ENCODE measurements at places on chromosomes 4 and X. TPM values are rescaled to one million over a fixed set of nuclear protein-coding genes. Genes with fewer than 3 reads are reported as not detected.

- DNase-seq: no peak
Measured at GRCh38 chr4:151527699-151528098, 118.7 kb downstream of the FHIP1A start.

- DNase-seq: no peak
Measured at GRCh38 chrX:85569096-85569495, 189.6 kb upstream of the POF1B start.

DNA sequence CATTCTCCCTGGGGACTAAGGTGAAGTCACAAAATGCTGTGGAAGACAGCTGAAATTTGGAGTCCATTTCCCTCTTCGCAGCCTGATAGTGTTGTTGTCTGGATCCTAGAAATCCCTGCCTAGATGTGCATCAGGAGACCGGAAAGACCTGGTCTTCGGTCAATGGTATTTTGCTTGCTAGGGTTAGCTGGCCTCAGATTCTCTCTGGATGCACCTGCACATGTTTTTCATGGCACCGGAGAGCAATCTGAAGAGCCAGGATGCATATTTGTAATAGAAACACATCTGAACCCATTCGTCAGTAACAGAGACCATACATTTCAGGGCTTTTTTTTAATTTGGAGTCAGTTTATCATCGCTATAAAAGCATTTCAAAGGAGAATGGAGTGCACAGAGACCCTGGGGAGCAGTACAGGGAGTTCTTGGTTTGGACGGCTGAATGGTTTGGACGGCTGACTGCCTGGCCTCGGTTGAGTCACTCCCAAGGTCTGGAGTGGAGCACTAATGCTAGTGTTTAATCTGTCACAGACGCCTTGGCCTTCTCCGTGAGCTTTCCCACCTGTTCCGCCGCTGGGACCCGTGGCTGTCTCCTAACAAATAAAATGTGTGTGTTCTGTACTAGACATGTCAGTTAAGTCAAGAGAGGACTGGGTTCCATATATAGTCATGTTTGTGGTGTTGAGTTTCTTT, 7.5 kb upstream of the PDLIM3 start:
- no peak for DNase-seq

DNA sequence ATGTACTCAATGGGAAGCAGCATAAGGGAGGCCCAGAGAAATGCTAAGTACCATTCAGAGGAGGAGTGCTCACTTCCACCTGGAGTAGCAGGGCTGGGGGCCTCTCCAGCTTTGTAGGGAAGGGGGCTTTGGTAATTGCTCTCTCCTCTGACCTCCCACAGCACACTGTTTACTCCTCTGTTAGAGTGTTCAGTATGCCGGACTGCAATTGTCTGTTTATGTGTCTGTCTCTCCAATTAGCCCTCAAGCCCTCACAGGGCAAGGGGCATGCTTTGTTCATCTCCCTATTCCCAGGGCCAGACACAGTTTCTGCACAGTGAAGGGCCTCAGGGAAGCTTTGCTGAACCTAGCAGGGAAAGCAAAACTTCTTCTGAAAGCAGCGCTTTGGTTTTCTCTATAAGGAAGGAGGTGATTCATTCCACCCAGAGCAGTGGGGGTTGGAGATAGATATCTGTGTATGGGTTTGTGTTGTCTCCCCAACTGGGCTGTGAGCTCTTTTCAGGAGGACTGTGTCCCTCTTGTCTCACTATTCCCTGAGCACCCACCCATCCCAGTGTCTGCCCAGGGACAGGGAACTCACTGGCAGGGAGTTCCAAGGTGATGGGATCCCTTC, 50.0 kb upstream of the VMA21 start:
- no peak for DNase-seq

DNA sequence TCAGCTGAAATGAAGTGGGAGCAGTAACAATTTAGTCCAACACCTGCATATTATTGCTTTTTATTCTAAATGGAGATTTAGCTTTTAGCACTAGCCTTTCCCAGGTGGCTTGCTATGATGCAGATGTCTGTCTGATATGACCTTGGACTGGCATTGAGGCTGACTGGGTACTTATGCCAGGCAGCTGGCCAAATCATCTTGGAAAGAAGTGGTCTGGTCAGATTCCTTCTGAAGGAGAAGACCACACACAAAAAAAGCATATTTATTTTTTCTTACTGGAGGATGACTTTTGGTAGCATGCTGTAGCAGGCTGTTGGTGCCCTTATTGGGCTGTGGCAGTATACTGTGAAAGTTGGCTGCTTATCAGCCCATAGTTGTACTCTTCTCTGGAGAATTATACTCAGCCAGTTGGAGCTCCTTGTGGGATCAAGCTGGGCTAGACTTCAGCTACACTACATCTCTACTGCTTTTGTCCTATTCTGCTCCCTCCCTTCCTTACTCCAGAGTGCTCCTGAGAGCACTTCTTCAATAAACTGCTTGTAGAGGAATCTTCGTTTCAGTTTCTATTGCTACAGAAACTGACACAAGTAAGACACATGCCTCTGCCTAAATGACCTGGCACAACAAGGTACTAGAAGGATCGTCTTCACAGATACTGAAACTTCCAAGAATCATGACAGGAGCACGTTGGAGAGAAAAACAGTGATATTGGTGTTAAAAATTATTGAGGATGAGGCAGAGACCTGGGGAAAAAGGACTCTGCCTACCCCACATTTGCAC, 196.8 kb upstream of the RPS6KA3 start:
- no peak for DNase-seq

The PPP1R2C gene
- total RNA-seq: not detected

- peak; percentile 73 for DNase-seq
Measured at GRCh38 chr4:103400405-103400804, 202.3 kb upstream of the CENPE start.

The FAM47A gene
- not detected for total RNA-seq

- peak; percentile 93 for DNase-seq
Measured at GRCh38 chrX:131752493-131753198, 208.8 kb downstream of the OR13H1 start.

The RHOXF2 gene
- not detected for total RNA-seq

DNA sequence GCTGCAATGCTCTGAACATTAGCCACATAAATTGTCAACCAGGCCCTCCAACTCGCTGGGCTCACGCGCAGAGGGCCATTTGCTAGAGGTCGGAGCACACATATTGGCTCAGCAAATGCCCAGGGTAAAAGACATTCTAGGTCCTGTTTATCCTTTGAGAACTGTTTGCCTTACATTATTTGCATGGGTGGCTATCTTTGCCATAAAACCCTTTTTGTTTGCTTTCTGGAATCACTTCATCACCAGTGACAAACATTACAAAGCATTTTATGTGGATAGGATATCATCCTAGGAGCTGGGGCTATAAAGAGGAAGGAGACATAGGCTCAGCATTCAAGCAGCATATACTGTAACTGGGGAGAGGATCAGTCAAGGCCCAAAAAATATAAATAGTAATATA, 149.2 kb upstream of the RAI2 start:
- no peak for DNase-seq

DNA sequence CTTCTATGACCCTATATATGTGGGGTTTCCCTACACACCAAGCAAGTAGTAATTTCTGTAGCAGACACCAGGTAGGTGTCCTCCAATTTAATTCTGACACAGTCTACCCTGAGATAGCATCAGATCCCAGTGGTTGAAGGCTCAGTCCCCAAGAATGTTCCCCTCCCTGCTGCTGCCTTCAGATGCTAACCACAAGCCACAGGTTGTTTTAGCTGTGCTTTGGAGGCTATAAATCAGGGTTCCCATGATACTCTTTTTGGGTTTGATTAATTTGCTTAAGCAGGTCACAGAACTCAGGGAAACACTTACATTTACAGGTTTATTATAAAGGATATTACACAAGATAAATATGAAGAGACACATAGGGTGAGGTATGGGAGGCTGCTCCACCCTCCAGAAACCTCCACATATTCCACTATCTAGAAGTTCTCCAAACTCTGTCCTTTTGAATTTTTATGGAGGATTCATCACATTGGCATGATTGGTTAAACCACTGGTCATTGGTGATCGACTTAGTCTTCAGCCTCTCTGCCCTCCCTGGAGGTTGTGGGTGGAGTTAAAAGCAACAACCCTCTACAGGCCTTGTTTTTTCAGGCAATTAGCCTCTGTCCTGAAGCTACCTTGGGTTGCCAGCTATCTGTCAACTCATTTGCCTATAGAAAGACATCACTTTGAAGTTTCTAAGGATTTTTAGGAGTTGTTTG, 50.8 kb downstream of the GRIA2 start:
- no peak for DNase-seq

DNA sequence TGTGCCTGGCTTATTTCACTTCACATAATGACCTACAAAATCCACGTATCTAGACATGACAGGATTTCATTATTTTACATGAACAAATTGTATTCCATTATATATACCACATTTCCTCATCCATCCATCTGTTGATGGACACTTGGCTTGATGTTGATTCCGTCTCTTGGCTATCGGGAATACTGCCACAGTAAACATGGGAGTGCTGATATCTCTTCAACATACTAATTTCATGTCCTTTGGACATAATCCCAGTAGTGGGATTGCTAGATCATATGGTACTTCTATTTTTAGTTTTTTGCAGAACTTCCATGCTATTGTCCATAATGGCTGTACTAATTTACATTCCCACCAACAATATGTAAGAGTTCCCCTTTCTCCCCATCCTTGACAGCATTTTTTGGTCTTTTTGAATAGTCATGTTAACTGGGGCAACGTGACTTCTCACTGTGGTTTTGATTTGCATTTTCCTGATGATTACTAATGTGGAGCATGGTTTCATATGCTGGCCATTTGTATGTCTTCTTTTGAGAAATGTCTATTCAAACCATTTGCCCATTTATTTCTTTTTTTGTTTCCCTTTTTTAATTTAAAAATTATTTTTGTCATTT, 68.9 kb downstream of the HTRA3 start:
- no peak for DNase-seq

DNA sequence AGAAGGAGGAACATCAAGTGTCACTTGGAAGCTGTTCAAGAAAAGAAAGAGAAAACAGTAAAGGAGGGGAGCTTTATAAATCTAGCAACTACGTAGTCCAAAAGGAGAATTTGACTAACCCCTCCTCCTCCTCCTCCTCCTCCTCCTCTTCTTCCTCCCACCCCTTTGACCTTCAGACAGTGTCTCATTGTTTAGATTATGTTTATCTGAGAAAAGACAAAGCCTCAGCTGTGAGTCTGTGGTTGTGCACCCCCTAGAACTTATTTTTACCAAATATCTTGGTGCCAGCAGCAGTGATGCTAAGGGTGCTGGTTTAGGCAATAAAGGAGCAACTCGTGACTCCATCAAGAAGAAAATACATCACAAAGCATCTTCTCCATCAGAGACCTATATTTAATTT, 68.9 kb upstream of the BMP2K start:
- no peak for DNase-seq

GRCh38 chrX:124274438-124275181, 57.9 kb upstream of the TEX13D start:
- no peak for DNase-seq

DNA sequence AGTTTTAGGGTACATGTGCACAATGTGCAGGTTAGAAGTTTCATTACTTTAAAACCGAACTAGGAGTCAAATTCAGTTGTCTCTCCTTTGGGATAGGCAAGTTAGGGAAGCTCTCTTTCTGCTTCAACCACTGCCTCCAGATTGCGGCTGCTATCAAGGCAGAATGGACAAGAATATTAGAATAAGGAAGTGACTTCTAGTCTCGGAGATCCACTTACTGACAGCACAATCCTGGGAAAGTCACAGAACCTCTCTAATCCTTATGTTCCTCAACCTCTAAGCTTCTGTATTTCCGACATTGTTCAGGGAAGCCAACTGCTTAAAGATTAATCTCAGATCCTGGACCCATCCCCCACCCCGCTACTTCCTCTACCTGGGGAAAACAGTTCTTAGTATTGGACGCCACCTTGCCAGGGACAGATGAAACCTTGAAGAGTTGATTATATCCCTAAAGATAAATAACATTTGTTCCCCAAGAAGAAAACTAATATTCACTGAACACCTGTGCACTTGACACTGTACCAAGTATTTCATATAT, 2.1 kb downstream of the NUP62CL start:
- no peak for DNase-seq

DNA sequence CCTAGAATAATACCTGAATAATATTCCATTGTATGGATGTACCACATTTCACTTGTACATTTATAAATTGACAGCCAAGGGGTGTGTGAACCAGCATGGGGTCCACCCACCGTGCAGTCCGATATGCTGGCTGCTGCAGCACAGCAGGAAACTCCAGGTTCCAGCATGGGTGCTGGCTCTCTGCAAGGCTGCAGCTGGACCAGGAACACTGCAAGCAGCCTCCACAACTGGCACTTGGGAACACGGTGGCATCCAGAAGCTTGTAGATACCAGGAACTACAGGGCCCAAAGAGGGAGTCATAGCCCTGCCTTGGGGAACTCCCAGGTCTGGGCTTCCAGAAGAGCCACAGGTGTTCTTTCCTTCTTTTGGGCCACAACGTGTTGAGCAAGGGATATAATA, 91.2 kb downstream of the NXF2 start:
- no peak for DNase-seq

The ARHGAP36 gene
- total RNA-seq: not detected

DNA sequence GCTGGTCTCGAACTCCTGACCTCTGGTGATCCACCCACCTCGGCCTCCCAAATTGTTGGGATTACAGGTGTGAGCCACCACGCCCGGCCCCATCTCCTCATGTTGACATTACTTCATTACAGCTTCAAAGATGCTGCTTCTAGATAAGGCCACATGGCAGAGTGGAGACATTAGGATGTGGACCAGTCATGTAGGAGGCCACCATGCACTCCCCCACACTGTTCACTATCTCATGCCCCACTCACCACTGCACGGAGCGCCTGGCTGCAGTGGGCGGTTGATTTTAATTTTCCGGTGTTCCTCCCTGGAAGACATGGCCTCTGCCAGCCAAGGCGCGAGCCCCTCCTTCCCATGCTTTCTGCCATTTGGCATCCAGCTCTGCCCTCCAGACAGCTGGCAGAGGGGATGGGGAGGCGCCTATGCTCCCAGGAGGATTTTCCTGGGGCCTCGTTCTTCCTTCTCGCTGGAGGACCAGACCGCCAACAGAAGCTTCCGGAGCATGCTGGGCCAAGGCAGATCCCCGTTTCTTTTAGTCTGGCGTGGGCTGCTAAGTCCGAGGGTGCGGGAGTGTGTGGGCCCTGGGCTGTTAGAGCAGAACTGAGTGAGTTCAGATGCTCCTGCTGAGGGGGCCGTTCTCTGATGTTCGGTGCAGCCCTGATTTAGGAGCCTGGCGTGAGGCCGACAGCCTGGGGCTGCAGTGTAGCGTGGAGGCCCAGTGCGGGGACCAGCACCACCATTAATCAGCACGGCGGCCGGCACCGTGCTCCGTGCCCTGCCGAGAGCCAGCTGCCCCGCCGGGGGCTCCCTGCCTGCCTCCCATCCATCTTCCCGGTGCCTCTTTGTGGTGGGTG, 93.1 kb downstream of the SORCS2 start:
- DNase-seq: no peak

The NLGN3 gene
- total RNA-seq: 0.44 TPM

- DNase-seq: peak; percentile 55
Measured at GRCh38 chr4:27239641-27240040, 379.0 kb downstream of the STIM2 start.
